ENCODE measurements at places on chromosomes 2 and 18. TPM values are rescaled to one million over a fixed set of nuclear protein-coding genes. Genes with fewer than 3 reads are reported as not detected.

Gene RBM43
- total RNA-seq: 11.9 TPM

Gene SNORC
- total RNA-seq: 0.72 TPM

Gene TUBA3E
- total RNA-seq: not detected

Gene EGR4
- not detected for total RNA-seq

Gene CNOT9
- total RNA-seq: 32.9 TPM

Gene PLB1
- total RNA-seq: 2.7 TPM

Gene LIMS4
- total RNA-seq: 4.7 TPM

Gene L3MBTL4
- not detected for total RNA-seq

Gene ABCB11
- total RNA-seq: not detected

DNA sequence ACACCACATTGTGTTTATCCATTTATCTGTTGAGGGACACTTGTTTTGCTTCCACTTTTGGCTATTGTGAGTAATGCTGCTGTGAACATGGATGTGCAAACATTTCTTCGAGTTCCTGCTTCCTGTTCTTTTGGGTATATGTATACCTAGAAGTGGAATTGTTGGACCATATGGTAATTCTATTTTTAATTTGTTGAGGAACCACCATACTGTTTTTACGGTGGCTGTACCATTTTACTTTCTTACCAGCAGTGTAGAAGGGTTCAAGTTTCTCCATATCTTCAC lies 23.1 kb downstream of the ANXA4 start:
- no peak for DNase-seq

DNA sequence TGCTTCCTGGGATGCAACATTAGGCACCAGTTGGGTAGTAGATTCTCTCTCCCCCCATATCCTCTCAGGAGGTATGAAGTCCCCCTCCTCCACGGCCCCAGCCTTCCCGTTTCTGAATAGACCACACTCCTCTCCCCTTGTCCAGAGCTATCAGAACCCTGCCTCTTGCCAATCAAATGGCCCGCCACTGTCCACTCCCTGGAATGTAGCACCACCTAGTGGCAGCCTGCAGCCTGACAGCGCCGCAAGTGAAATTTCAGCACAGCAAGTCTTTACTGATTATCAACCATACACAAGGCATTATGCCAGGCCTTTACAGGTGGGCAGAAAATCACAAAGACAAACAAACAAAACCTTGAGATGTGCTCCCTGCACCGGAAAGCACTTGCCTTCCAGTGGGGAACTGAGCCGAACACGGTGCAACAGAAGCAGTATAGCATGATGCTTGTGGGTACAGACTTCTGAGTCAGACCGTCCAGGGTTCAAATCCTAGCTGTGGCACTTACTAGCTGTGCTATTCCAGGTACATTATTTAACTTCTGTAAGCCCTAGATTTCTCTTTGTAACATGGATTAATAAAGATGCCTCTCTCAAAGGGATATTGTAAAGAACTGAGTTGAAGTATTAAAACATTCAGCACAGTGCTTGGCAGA lies 174.0 kb downstream of the SMAD2 start:
- DNase-seq: peak; percentile 44

GRCh38 chr2:8222979-8223694 lies 458.7 kb upstream of the ID2 start:
- DNase-seq: no peak

DNA sequence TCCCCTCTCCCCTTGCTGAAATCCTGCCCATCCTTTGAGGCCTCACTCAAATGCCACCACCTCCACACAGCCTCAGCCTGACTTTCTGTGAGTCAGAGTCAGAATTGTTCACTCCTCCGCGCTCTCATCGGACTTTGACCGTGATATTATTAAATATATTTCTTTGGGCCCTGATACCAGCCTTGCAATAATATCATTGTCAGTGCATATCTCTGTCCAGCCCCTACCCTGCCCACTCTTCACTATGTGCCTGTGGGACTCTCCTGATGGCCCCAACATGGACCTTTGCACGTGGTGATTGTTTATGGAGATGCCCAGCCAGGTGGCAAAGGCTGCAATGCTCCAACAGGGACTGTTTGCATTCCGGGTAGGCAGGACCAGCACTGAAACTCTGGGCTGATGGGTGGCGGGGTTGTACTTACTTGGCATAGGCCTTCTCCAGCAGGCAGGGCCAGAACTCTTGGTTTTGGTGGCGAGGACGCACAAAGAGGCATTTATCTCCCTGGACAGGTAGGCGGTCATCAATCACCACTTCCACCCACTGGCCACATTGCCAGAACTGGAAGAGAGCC lies 37.3 kb downstream of the CAPN13 start:
- DNase-seq: no peak

DNA sequence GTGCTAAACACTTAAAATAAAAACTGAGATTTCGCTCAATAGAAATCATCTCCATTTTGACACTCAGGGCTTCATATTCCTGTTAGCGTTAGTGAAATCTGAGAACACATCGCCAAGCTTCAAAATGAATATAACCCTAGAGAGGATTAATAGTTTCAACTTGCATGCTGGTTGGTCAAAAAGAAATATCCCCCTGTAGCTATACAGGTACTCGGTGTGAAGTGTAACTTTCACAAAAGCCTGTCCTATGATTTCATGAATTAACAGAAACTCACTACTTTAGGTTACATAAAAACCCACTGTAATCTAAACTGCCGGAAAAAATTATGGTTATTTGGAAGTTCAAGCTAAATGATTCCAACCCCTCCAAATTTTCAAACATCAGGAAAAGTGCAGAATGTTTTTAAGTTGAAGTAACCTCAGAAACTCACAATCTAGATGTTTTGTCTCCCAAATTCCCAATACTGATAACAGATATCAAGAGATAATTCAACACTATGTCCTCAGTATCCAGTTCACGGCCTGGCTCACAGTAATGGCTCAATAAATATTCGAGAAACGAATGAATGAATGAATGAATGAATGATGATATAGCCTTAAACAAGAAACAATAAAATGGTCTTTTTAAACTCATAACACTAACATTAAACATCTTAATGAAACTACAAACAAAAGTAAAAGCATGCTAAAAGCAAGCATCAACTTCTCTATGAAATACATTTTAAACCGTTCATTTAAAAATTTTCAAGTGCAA lies 2.5 kb downstream of the TLK1 start:
- DNase-seq: no peak

DNA sequence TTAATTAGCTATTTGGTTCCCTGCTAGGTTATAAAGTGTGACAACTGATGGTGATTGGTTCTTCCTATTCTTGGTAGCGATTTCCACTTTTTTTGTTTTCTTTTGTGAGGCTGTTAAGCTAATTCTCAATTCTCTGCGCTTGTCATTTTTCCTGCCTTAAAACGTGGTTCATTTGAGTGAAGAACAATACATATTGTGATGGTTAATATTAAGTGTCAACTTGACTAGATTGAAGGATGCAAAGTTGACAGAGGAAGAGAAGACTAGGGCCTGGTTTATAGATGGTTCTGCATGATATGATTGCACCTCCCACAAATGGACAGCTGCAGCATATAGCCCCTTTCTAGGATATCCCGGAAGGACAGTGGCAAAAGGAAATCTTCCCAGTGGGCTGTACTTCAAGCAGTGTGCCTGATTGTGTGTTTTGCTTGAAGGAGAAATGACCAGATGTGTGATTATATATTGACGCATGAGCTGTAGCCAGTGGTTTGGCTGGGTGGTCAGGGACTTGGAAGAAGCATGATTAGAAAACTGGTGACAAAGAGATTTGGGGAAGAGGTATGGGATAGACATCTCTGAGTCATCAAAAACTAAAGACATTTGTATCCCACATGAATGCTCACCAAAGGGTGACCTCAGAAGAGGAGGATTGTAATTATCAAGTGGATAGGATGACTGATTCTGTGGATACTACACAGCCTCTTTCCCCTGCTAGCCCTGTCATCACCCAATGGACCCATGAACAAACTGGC lies 39.4 kb upstream of the ZNF804A start:
- peak; percentile 4 for DNase-seq

- no peak for DNase-seq
Measured at GRCh38 chr2:191025135-191025534, 11.2 kb upstream of the STAT1 start.

DNA sequence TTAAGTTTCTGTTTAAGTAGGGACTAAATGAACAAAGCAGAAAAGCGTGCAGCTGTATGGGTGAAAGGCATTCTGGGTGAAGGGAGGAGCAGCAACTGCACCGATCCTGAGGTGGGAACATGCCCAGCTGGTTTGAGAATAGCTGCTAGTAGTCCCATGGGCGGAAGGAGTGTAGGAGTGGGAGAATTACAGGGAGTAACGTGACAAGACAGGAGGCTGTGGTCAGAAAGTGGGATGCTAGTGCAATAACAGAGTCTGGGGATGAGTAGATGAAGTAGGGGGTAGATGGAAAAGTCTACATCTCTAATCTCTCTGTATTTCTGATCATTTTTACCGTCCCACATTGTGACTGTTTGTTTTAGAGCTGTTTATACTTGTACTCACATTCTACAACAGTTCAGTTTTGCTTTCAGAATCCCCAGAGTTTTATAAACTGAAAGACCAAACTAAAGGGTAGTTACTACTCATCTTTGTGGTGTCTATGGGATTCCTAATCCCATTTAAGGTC lies 118.9 kb downstream of the LCLAT1 start:
- peak; percentile 30 for DNase-seq

GRCh38 chr2:25596516-25597244 lies 76.7 kb downstream of the DTNB start:
- DNase-seq: no peak

DNA sequence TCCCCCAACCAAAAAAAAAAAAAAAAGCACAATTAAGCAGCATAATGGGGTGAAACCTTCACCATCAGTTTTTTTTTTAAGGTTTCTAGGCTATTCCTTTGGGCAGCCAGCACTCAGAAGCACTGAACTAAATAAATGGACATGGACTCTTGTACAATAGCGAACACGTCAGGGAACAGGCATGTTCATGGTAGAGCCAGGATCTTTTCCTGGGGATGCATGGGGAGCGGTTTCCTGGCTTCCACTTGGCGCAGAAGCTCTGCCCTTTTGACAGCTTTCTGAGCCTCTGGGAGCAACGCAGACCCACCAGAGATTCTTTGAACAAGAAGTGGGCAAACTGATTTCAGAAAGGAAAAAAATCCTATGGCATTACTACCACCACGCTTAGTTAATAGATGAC lies 35.0 kb downstream of the ALPK2 start:
- peak; percentile 81 for DNase-seq

DNA sequence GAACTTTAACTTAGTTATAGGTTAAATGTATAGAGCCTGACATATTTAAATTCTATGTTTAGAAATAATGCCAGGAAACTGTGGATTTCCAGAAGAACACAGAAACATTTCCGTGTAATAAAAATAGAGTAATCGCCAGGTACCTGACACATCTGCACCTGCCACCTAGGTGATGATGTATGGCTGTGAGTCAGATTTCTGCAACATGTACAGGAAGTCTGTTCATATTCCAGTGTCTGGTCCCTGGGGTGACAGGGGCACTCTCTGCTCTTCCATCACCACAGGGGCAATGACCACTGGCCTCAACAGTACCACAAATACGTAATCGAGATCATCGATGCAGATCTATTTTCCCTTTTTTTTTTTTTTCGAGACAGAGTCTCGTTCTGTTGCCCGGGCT lies 101.1 kb upstream of the LPIN2 start:
- DNase-seq: no peak

DNA sequence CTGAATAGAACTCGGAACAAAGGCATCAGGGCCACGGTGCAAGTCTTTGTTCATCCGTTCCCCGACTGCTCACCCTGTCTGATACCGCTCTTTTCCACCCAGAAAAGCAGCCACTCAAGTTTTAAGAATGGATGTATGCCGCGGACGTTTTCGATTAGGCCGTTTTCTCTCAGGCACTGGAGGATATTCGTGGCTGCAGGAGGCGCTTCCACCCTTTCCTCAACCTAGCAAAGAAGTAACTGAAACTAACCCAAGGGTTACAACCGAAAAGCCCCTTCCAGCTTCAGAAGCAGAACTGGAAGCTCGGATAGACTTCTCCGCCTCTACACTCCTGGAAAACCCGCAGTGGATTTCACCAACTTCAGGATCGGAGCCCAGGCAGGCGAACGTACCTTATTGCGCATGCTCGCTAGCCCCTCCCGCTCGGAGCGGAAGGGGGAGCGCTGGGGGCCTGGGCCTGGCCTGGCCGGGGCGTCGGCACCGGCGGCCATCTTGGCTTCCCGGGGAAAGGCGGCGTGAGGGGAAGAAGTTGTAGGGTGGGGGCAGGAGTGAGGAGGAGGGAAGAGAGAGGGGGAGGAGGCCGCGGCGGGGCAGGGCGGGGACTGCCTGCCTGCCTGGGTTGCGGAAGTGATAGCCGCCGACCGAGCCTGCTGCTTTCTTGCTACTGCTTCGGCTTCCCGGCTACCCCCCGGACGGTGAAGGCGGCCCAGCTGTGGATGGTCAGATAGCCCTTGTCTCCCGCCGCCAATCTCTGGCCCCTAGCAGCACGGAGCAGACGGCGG lies at the start of gene ACTR3:
Gene ACTR3, plus strand, starts transcription at position 619 of the 782 bp plus-strand sequence. CDS start 191 bp downstream, outside the sequence.
- peak; percentile 99 for DNase-seq

- no peak for DNase-seq
Measured at GRCh38 chr2:190964170-190964795, 49.7 kb downstream of the STAT1 start.

DNA sequence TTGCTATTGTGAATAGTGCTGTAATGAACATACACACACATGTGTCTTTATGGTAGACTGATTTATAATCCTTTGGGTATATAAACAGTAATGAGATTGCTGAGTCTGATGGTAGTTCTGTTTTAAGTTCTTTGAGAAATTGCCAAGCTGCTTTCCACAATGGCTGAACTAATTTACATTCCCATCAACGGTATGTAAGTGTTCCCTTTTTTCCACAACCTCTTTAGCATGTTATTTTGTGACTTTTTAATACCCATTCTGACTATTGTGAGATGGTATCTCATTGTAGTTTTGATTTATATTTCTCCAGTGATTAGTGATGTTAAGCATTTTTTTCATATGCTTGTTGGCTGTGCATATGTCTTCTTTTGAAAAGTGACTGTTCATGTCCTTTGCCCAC lies 86.7 kb downstream of the TTC27 start:
- DNase-seq: no peak

DNA sequence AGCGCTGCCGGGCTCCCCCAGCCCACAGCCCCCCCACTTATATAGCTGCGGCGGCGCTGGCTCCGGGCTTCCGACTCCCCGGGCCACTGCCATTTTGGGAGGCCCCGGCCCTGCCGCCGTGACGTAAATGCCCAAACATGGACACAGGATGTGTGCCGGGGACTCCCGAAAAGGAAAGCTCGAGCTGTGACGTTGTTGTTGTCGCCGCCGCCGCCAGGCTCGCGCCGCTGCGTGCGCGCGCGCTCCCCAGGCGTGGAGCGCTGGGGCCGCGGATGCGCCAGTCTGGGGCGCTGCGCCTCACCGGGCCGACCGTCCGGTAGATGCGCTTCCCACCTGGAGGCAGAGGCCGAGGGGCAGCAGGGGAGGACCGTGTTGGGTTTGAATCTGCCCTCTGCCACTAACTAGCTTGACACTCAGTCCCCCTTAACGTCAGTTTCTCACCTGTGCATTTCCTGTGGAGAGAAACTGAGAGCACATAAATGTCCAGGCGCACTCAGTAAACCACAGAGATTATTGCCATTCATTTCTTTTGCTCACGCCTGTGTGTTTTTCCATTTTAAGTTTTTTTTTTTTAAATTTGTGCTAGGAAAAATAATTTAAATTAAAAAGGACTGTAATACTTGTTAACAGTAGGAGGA lies at the start of gene EGR4:
Gene EGR4, minus strand, starts transcription at position 15 of the 638 bp plus-strand sequence. CDS start 231 bp downstream, outside the sequence.
- DNase-seq: peak; percentile 24

- no peak for DNase-seq
Measured at GRCh38 chr2:15527074-15527739, 33.9 kb downstream of the NBAS start.
